ENCODE measurements at places on chromosomes 1 and 21. TPM values are rescaled to one million over a fixed set of nuclear protein-coding genes. Genes with fewer than 3 reads are reported as not detected.

DNA sequence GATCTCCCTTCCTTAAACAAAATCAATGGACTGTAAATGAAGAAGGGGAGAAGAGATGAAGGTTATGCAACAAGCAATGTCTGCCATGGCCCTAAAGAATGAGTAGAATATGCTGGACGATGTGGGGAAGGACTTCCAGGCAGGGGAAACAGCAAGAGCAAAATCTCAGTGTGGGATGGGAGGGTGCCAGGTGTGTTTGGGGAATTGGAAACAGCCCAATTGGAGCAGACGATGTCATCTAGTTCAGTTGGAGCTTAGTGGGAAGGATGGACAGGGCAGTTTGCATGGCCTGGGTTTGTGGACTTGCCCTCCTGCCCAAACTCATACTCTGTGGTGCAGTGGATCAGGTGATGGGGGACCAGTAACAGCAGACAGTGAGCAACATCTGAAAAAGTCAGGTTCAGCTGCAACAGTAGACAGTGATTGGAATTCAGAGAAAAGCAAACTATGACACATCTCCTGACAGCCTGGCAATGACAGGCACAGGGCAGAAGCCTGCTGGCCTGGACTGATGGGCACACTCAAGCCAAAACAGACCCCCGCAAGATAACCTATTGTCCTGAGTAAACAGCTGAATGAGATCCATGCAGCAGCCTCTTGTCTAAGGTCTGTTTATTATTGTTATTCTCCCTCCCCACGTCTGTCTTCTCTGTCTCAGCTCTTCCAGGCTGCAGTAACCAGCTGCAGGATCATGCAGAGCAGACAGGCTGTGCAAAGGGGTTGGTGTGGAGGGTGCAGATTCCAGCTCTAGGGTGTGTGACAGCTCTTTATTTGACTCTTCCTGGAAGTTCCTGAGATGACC is 50.5 kb upstream of the PRELP start:
- no peak for DNase-seq

ABCA4 gene
- 0.19 TPM for total RNA-seq

GRCh38 chr1:59149435-59149834 is 147.5 kb upstream of the FGGY start:
- no peak for DNase-seq

NTRK1 gene
- 1.4 TPM for total RNA-seq

CYP4Z1 gene
- total RNA-seq: not detected

DNA sequence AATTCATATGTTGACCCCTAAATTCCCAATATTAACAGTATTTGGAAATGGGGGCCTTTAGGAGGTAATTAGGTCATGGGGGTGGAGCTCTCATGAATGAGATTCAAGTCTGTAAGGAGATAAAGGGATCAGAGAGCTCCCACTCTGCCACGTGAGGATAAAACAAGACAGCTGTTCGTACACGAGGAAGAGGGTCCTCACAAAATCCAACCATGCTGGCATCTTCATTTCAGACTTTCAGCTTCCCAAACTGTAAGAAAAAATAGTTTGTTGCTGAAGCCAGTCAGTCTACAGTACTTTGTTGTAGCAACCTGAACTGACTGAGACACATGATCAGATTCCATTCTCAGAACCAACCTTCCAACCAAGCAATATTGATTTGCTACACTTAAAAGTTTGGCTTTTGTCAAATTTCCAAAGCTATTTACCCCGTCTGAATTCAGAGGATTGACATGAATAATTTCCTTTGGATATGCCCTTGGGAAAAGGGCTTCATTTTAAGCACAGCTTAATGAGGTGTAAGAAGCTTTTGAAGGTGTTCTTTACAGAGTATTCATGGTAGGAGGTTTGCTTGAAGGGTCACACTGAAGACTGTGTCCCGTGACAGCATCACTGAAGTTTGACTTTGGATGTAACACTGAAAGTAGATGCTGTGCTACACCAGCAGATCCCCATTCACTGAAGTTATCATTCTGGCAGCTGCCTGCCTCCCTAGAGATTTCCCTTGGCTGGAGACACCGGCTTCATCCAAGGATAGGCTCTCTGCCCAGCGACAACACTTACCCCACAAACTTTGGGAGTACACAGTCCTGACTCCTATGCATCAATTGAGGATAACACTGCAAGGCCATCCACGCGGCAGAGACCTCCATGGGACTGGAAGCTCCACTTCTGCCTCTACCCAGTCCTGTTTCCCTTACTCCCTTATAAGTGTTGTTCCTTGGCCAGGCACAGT is 4.9 kb upstream of the OMA1 start:
- DNase-seq: no peak

DNA sequence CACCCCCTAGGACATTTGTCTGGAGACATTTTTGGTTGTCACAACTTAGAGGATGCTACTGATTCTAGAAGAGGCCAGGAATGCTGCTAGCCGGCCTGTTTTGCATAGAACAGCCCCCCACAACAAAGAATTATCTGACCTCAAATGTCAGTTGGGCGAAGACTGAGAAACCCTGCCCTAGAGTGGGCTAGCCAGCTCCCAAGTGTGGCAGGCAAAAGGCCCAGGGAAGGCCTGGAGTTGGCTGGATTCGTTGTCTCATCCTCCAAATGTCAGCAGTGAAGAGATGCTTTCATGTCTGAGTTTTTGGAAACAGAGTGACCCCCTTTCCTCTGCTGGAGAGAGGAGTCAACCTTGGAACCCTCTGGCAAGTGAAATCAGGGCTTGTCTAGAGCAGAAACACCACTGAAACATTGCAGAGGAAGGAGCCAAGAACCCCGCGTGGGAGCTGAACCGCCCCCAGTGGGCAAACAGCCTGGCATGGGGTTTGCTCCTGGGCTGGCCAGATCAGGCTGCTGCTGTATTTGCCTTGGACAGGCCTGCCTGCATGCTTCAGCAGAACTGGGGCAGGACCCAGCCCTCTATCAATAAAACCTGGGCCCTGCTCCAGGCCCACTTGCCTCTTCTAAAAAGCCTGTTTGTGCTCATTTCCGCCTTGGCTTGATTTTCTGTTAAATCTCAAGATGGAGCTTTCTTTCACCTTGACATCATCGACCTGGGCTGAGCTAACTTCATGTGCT is 32.9 kb downstream of the RASSF5 start:
- no peak for DNase-seq

- no peak for DNase-seq
Measured at GRCh38 chr1:243343970-243344937, 88.4 kb downstream of the SDCCAG8 start.

DNA sequence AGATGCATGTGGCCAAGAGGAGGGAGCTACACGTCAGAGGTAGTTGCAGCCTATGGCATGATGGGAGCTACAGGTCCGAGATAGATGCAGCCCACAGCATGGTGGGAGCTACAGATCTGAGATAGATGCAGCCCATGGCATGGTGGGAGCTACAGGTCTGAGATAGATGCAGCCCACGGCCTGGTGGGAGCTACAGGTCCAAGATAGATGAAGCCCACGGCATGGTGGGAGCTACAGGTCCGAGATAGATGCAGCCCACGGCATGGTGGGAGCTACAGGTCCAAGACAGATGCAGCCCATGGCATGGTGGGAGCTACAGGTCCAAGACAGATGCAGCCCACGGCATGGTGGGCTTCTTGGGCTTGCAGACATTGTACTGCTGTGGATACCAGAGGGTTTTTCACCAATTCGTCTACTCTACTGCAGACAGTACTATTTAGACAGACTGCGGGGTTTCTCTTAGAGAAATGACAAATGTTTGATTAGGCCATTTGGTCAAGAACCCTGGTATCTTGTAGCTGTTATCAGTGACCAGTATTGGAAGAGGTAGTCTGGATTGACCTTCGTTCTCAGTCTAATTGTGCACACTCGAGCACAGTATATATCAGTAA is 127.4 kb downstream of the DHRS3 start:
- no peak for DNase-seq

DNA sequence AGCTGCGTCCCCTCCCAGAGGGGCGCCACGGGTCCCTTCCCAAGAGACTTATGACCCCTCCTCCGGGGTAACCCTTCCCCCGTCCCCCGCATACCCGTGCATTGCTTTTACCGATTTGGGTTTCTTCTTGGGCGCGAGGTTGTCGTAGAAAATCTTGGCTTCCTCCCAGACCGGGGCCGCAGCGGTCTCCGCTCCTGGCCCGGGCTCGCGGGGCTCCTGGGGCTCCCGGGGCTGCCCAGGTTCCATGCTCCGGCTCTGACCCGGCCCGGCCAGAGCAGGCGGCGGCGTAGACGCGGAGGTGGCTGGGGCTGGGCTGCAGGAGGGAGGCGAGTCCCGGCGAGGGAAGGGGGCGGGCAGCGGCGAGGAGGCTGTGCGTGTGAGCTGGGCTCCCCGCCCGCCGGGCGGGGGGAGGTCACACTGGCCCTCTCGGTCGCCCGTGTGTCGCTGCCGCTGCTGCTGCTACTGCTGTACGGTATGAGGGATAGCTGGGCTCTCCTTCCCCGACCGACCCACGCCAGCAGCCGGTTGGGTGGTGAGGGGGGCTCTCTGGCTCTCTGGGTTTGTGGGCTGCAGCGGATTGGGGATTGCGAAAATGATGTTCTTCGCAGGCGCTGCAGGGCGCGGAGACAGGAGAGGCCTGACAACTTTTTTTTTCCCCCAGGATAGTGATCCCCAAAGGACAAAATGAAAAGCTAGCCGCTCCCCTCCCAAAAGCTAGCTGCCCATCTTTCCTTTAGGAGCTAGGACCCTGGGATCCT is at the start of gene NT5C1A:
Gene NT5C1A, minus strand, starts transcription at position 315 of the 758 bp plus-strand sequence. Its CDS starts 69 bp downstream, at position 246.
- DNase-seq: no peak

DNA sequence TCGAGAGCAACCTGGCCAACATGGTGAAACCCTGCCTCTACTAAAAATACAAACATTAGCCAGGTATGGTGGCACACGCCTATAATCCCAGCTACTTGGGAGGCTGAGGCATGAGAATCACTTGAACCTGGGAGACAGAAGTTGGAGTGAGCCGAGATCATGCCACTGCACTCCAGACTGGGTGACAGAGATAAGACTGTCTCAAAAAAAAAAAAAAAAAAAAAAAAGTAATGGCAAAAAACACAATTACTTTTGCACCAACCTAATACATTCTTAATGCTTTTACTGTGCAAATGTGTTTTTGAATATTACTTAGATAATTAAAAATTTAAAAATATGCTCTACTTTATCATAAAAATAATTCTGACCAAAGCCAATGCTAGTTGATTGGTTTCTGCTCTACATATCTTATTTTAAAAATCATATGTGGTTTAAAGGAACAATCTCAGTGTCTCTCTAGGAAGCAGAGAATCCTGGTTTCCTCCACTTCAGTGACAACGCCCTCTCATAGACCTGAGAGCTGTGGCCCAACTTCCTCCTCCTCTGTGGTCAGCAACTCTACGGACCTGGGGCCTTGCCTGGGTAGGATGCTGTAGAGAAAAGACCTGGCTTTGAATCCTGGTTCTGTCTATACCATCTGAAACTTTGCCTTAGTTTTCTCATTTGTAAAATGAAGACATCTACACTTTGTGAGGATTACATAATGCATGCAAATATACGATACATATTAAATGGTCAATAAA is 64.7 kb downstream of the TGFBR3 start:
- DNase-seq: no peak

- DNase-seq: no peak
Measured at GRCh38 chr21:45209046-45209445, 78.6 kb downstream of the POFUT2 start.

GRCh38 chr1:204560590-204561150 is 44.5 kb downstream of the MDM4 start:
- DNase-seq: no peak

OPTC gene
- not detected for total RNA-seq

- DNase-seq: no peak
Measured at GRCh38 chr1:189821833-189822232, 655.8 kb downstream of the BRINP3 start.

DNA sequence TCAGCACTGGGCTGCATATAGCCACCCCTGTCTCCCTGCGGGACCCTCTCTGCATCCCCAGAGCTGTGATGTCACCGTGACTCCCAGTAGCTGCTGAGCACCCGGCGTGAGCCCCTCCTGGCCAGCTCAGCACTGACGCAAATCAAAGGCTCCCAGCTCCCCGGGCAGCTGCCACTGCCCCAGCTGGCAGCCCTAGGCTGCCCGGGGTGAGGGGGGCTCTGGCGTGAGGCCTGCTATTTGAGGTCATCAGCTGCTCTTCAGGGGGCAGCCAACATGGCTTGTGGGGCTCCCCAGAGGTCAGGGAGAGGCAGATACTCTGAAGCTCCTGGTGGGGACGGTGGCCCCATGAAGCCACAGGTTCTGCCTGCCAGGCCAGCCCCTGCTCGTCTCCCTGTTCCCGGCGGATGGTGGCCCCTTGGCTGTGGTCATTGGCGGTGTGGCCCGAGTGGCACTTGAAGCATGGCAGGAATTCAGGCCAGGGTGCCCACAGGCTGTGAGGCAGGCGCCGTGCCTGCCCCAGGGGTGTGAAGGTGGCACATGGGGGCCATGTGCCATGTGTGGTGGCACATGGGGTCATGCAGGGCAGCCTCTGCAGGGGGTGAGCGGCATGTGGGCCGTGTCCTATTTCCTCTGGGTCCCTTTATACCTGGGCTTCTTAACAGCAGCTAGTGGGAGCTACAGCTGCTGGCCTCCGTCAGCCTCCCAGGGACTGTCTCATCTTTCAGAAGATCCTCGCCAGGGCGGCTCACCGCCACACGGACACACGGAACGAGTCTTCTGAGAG is 85.4 kb downstream of the SIK1 start:
- no peak for DNase-seq

RO60 gene
- total RNA-seq: 61.6 TPM

DNA sequence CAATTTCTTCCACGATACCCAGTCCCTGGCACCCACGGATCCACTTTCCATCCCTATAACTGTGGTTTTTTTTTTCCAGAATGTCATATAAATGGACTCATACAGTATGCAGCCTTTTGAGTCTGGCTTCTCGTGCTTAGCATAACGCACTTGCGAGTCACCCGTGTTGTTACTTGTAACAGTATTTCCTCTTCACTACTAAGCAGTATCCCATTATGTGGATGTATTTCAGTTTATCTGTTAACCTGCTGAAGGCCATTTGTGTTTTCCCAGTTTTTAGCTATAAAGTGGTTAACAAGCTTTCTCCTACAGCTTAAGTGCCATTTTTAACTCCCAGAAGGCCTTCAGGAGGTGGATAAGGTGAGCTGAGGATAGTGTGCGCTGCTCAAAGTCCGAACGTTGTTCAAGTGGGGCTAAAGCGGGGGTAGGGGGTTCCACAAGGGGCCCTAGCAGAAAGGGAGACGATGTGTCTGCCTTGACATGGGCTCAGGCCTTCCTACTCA is 829 bp downstream of the ADAR start:
- DNase-seq: no peak

COL18A1 gene
- 77.0 TPM for total RNA-seq

DNA sequence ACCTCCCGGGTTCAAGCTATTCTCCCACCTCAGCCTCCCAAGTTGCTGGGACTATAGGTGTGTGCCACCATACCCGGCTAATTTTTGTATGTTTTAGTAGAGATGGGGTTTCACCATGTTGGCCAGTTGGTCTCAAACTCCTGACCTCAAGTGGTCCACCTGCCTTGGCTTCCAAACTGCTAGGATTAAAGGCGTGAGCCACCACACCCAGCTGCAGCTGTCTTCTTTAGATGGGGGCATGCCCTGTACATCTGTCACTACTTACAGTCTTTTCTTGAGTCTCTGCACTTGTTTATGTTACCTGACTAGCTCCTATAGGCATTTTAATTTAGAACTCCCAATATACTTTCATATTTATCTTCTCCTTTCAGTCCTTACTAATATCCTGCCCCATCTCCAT is 64.2 kb downstream of the SELENOF start:
- no peak for DNase-seq

- no peak for DNase-seq
Measured at GRCh38 chr1:1075148-1075935, 1.2 kb upstream of the RNF223 start.

Measured in cardiac septum (tissue), 1 donor.